ENCODE measurements at places on chromosomes 5 and 9. TPM values are rescaled to one million over a fixed set of nuclear protein-coding genes. Genes with fewer than 3 reads are reported as not detected.

DNA sequence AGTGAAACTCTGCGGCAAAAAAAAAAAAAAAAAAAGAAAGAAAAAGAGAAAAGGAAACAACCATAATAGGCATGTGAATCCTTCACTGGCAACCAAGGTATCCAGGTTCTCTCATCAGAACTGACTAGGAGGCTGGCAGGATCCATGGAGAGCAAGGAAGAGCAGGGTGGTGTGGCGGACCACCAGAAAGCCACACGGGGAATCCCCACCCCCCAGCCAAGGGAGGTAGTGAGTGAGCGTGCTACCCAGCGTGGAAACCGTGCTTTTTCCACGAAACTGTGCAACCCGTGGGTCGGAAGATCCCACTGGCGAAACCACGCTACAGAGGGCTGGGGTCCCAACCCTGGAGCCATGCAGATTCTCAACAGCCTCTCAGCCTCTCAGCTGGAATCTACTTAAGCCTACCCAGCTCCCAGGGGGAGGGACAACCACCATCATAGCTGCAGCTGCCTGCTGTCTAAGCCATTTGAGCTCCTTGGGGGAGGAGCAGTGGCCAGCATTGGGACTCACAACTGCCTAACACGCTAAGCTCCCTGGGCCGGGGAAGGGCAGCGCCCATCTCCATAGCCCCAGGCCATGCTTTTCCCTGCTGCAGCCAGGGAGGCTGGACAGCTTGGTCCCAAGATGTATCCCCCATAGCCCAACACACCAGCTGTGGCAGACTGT, 91.6 kb downstream of the PRELID2 start:
- no peak for DNase-seq

DNA sequence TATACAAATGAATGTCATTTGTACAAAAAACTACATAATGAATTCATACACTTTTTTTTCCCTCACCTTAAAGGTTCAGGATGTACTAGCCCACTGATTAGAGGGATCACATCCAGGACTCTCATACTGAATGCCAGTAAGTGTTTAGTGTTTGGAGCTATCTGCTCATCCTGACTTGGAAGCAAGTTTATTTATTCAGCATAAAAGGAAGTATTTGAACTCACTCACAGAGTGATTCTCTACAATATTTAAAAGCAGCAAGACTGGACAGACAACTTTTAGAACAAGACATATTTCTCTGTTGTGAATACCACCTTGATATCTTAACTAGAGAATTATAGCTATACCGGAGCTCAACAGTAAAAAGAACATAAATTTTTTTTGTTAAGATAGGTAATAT, 14.8 kb upstream of the IQGAP2 start:
- DNase-seq, result no peak

- no peak for DNase-seq
These were observed 58.6 kb upstream of the ZSWIM6 start for GRCh38 chr5:61273279-61273975.

DNA sequence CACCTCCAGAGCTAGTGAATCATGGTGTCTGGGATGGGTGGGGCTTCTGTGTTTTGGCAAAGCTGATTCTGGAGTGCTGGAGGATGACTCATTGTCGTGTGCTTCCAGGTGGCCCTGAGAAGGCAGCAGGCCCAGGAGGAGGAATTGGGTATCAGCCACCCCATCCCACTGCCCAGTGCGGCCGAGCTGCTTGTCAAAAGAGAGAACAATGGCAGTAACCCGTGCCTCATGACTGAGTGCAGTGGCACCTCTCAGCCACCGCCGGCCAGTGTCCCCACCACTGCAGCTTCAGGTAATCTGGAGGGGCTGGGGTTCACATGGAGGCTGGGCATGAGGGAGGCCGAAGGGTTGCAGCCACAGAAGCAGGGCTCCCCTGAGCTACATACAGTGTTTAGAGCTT, 5.4 kb downstream of the DMRT1 start:
- DNase-seq, result no peak

DNA sequence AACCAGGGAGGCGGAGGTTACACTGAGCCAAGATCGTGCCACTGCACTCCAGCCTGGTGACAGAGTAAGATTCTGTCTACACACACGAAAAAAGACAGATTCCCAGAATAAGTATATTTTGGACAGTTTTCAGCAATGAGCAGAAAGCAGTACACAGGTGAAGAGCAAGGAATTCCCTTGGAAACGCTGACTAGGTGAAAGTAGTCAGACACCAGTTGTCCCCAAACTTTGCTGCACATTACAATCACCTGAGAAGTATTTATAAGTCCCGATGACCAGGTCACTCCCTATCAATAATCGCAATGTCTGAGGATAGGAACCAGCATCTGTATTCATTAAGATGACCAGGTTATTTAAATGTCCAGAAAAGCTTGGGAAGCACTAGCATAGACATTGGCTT, 78.3 kb downstream of the CPLANE1 start:
- no peak for DNase-seq

DNA sequence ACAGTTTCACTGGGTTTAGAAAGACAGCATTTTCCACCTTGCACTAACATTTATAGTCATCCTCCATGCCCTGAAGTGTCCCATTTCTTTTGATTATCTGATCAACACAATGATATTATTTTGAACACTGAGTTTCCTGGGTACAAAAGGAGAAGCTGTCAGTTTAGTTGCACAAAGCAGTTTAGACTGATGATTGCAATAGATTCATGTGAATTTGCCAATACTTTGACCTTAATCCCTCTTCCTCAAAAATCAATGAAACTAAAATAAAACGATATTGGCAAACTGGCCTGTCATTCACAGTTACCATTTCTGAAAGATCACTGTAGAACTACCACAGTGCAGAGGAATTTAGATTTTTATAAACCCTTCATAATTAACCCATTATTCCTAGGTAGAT, 34.2 kb upstream of the RASGRF2 start:
- DNase-seq, result no peak

DNA sequence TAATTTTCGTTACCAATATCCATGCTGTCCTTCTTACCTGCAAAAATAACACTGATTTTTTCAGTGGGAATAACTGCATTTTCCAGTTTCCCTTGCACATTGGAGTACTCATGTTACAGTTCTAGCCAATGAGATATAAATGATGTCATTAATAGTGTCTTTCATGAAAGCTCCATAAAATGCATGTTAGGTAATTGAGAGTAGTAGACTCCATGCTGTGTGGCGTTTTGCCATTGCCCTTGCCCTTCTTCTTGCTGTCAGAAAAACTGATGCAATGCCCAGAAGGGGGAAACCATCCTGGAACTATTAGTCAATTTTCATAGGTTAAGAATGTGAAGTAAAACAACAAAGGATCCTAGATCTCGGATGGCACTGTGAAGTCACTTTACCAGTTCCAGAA, 1765.3 kb downstream of the EFNA5 start:
- no peak for DNase-seq

The ROPN1L gene
- total RNA-seq, result 5.2 TPM

The IL9 gene
- total RNA-seq, result not detected

The PCDHA4 gene
- total RNA-seq, result 5.7 TPM

The KIAA0825 gene
- total RNA-seq, result 11.2 TPM

The CFAP90 gene
- total RNA-seq, result 3.9 TPM

Data from dorsolateral prefrontal cortex (tissue), 122 donors.